Fibroblast of lung (primary cell): ENCODE measurements at places on chromosomes 13 and 19. TPM values are rescaled to one million over a fixed set of nuclear protein-coding genes. Genes with fewer than 3 reads are reported as not detected.
A peak's percentile ranks its signal among the peaks of the same experiment; 100 is the strongest.

GRCh38 chr13:108176685-108177274, 38.6 kb downstream of the LIG4 start:
- no peak overlapping the region for H3K4me3 ChIP-seq
- H3K27me3 ChIP-seq, result no peaks in the 10 kb centered on the region
- H3K27ac ChIP-seq, result no peak overlapping the region
- DNase-seq, result no peak

GRCh38 chr19:53771144-53771543, 53.0 kb downstream of the NLRP12 start:
- no peaks in the 10 kb centered on the region for H3K27me3 ChIP-seq
- no peak overlapping the region for H3K27ac ChIP-seq
- H3K36me3 ChIP-seq, result no peaks in the 10 kb centered on the region
- DNase-seq, result no peak
- H3K4me3 ChIP-seq, result no peak overlapping the region

DNA sequence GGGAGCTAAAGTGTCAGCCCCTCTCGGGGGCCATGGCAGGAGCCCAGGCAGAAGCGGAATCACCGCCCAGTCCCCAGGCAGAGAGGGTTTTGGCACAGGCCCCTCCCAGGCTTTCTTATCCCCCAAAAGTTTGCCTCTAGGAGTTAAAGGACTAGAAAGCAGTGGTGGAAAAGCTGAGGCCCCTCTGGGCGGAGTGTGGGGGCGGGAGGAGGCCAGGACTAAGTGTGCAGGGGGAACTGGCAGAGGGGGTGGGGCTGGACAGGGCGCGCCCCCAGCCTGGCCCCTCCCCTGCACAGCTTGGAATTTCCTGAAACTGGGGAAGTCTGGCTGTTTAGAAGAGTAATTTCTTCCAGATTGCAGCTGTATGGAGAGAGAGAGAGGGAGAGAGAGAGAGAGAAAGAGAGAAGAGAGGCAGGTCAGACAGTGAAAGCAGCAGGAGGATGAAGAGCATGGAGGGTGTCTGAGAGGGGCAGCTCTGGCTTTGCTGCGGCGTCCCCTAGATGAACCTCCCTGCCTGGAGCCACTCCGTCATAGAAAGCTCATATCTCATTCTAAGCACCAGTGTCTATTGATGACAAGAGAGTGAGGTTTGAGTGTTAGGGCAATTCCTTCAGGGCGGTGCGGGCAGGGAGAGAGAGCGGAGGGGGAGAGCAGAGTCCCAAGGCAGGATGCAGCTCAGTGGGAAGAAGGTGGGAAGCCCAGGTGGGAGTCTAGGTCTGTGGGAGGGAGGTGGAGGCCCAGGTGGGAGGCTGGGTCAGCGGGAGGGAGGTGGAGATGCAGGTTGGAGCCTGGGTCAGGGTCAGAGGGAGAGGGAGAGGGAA, at the start of gene CDC42EP5:
Gene CDC42EP5 (minus strand): TSS at position 226 of the 821 bp plus-strand sequence. CDS start 7,749 bp downstream, outside the sequence.
- no peaks in the 10 kb centered on the region for H3K27me3 ChIP-seq
- H3K27ac ChIP-seq, result no peak within 1 kb of the TSS

DNA sequence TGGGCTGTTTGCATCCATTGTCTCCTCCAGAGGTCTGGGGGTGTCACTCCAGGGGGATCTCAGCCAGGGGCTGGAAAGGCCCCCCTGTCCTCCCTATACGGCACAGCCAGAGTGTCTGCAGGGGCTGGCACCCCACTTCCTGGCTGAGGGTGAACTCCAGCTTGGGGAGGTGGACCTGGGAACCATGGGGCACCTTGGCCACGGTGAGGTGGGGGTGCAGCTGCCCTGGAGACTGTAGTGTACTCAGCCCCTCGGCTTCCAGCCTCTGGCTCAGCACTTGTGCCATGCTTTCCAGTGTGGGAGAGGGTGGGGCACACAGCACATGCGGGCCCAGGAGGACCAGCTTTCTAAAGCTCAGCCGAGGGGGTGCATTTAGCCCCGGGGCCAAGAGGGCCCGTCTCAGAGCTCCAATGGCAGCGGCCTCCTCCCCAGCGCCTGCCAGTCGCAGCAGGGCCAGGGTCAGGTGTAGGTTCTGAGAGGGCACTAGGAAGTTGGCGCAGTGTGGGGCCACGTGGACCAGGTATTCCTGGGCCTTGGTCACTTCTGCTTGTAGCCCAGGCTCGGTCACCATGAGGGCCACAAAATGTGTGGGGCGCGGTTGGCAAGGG, 1.4 kb downstream of the LENG9 start:
- peak overlapping the region; percentile 64 for H3K4me3 ChIP-seq
- no peaks in the 10 kb centered on the region for H3K27me3 ChIP-seq
- DNase-seq, result no peak
- H3K4me1 ChIP-seq, result peaks cover 22% of the 10 kb centered on the region
- peaks cover 33% of the 10 kb centered on the region for H3K36me3 ChIP-seq

DNA sequence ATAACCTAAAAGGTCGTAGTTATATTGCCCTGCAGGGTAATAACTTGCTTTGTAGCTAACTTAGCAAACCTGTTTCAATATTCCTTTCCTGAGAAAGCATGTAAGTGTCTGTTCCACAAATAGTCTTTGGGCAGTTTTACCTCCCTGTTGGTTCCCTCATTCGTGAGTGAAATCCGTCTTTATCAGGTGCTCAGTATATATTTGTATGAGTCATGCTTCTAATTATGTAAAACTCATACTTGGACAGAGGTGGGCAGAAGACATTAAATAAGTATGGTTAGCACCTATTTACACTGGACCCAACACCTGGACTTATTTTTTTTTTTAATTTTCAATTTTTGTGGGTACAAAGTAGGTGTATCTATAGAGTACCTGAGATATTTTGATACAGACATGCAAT, 44.9 kb upstream of the MEDAG start:
- H3K27me3 ChIP-seq, result no peaks in the 10 kb centered on the region
- DNase-seq, result no peak
- no peaks in the 10 kb centered on the region for H3K36me3 ChIP-seq
- H3K4me1 ChIP-seq, result peaks cover 28% of the 10 kb centered on the region

- H3K27ac ChIP-seq, result no peak overlapping the region
- no peak overlapping the region for H3K4me3 ChIP-seq
- peaks cover 2% of the 10 kb centered on the region for H3K4me1 ChIP-seq
- peaks cover 8% of the 10 kb centered on the region for H3K27me3 ChIP-seq
- no peak for DNase-seq
Observed at GRCh38 chr13:95480791-95481780, 71.4 kb upstream of the CLDN10 start.

The VASP gene
- total RNA-seq, result 33.1 and 40.3 TPM in 2 replicates

DNA sequence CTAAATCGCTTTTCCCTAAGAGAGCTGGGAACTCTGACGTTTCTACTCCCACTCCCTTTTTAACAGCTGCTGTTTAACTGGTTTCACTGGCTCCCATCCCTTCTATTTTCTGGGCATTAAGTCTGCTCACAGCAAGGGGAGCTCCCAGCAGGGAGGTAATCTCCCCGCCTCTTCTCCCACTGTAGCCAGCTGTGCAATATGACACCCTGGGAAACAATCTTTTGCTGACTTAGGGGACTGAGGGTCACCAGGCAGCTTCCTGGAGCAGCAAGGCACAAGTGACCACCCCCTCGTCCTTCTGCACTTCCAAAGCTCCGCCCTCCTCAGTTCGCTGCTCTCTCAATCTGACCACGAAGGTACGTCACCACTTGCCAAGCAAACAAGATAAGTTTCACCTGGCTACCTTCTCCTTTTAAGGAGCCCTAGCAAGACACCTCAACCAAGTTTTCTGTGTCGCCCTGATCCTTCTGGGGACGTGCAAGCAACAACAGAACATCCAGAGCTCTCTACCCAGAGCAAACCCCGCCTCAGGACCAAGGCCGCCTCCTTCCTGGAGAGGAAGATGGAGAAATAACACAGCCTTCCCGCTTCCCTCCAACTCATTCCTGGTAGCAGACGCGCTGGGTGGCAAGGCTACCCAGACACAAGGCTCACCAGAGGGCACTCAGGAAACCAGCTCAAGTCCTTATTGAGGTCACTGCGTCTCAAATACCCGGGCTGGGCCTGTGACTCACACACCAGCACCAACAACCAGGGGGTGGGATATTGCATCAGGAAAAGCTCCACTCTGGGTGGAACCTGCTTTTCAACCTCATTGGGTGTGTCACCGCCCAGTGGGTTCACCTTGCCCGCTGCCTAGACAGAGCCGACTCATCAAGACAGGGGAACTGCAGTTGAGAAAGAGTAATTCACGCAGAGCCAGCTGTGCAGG, 92.4 kb downstream of the STK24 start:
- DNase-seq, result peak; percentile 95
- peaks cover 36% of the 10 kb centered on the region for H3K4me1 ChIP-seq
- H3K36me3 ChIP-seq, result peaks cover 2% of the 10 kb centered on the region
- peak overlapping the region; percentile 82 for H3K27ac ChIP-seq
- no peak overlapping the region for H3K4me3 ChIP-seq

- peaks cover 1% of the 10 kb centered on the region for H3K36me3 ChIP-seq
- no peak overlapping the region for H3K27ac ChIP-seq
- DNase-seq, result no peak
- no peak overlapping the region for H3K4me3 ChIP-seq
- peaks cover 2% of the 10 kb centered on the region for H3K4me1 ChIP-seq
Observed at GRCh38 chr19:16366433-16367260, 42.0 kb downstream of the KLF2 start.

DNA sequence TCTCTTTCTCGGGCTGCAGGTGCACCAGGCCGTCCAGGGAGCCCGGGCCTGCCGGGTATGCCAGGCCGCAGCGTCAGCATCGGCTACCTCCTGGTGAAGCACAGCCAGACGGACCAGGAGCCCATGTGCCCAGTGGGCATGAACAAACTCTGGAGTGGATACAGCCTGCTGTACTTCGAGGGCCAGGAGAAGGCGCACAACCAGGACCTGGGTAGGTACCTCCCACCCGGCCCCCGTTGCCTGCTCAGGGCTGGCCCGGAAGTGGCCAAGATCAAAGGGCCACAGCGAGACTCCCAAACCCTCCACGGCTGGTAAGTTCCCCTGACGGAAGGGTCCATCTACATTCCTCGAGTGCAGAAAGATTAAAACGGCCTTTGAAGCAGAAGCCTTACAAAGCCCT, 55.1 kb downstream of the RAB20 start:
- no peaks in the 10 kb centered on the region for H3K4me1 ChIP-seq
- H3K27ac ChIP-seq, result no peak overlapping the region
- no peak overlapping the region for H3K4me3 ChIP-seq

DNA sequence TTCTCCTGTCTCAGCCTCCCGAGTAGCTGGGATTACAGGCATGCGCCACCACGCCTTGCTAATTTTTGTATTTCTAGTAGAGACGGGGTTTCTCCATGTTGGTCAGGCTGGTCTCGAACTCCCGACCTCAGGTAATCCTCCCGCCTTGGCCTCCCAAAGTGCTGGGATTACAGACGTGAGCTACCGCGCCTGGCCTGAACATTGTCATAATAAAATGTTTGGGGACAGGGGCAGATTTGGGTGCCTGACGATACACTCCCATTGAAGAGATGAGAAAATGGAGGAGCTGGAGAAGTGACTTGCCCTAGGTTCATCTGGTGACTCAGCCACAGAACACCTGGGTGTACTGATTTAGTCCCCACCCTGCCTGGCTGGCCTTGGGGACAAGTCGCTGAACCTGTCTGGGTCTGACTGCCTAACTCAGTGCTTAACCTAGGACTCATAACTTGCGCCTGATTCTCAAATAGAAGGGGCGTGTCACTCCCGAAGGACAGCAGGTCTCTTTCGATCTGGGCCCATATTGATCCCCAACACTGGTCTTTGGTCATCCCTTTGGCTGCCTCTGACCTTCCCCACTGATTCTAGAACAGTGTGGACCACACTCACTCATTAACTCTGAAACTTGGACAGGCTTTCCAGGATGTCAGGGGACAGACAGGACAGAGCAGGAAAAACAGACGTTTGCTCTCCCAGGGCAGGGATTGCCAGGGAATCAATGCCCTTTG, 7.6 kb upstream of the BICRA start:
- no peaks in the 10 kb centered on the region for H3K36me3 ChIP-seq
- H3K4me3 ChIP-seq, result no peak overlapping the region
- H3K27me3 ChIP-seq, result no peaks in the 10 kb centered on the region
- peaks cover 6% of the 10 kb centered on the region for H3K4me1 ChIP-seq

DNA sequence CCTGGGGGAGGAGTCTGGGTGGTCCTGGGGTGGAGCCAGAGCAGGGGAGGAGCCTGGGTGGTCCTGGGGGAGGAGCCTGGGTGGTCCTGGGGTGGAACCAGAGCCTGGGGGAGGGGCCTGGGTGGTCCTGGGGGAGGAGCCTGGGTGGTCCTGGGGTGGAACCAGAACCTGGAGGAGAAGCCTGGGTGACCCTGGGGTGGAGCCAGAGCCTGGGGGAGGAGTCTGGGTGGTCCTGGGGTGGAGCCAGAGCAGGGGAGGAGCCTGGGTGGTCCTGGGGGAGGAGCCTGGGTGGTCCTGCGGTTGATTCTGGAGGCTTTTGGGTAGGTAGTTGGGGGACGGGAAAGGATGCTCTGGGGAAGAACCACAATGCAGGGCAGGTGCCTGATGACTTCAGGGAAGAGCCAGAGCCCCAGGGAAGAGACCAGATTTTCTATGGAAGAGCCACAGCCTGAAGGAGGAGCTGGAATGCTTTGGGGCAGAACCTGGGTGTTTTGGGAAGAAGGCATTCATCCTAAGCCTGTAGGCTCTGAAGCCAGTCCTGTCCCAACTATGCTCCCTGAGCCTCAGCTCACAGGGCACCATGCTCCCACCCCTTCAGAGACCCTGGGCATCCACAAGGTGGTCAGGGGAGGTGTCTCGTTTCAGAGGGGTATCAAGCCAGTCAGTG, 15.0 kb downstream of the MRPS12 start:
- H3K27me3 ChIP-seq, result no peaks in the 10 kb centered on the region
- no peak for DNase-seq
- no peaks in the 10 kb centered on the region for H3K4me1 ChIP-seq
- H3K36me3 ChIP-seq, result peaks cover 4% of the 10 kb centered on the region

The SLITRK1 gene
- total RNA-seq, result not detected in 2 replicates
